EL (cell line): ENCODE measurements at places on chromosomes 3 and 15.

GRCh38 chr15:100986158-100986896, 67.2 kb downstream of the LRRK1 start:
- DNase-seq, result no peak

GRCh38 chr15:43913026-43913780, 86.4 kb downstream of the WDR76 start:
- peak; percentile 99 for DNase-seq

- no peak for DNase-seq
Observed at GRCh38 chr15:25624504-25625177, 185.8 kb upstream of the UBE3A start.

DNA sequence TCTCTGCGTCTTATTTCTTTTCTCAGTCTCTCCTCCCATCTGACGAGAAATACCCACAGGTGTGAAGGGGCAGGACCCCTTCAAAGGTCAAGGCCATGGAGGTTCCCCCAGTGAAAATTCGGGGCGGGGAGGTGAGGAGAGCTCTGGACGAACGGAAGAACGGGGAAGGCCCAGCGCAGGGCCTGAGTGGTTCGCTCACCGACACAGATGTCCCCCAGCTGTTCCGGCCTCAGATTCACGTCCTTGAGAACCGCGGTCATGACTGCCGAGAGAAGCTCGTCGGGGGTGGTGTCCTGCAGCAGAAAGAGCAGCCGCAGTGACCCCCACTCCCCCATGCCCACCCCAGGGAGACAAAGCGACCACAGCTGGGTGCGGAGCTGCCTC, 542 bp downstream of the ACAA1 start:
- DNase-seq, result peak; percentile 48

GRCh38 chr15:91853948-91854638, 585 bp downstream of the SLCO3A1 start:
- peak; percentile 13 for DNase-seq

DNA sequence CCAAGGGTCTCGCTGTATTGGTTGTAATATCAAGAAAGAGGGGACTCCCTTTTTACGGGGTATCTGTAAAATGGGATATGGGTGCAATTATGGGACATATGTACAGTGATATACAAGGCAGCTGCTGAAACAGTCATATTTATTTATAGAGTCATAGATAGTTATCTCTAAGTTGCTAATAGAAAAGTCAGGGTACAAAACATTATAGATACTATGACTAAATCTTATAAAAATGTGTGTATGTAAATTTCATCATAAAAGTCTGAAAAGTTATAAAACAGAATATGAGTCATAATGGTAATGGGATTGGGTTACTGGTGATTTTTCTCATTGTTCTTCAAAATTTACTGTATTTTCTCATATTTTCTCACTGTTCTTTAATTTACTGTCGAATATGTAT, 344.9 kb upstream of the SLCO3A1 start:
- peak; percentile 43 for DNase-seq

- no peak for DNase-seq
Observed at GRCh38 chr3:5638550-5638949, 451.0 kb downstream of the EDEM1 start.

- no peak for DNase-seq
Observed at GRCh38 chr15:67918205-67918861, 78.5 kb upstream of the RNU6-1 start.

GRCh38 chr3:171285287-171285686, 174.9 kb downstream of the TNIK start:
- no peak for DNase-seq

DNA sequence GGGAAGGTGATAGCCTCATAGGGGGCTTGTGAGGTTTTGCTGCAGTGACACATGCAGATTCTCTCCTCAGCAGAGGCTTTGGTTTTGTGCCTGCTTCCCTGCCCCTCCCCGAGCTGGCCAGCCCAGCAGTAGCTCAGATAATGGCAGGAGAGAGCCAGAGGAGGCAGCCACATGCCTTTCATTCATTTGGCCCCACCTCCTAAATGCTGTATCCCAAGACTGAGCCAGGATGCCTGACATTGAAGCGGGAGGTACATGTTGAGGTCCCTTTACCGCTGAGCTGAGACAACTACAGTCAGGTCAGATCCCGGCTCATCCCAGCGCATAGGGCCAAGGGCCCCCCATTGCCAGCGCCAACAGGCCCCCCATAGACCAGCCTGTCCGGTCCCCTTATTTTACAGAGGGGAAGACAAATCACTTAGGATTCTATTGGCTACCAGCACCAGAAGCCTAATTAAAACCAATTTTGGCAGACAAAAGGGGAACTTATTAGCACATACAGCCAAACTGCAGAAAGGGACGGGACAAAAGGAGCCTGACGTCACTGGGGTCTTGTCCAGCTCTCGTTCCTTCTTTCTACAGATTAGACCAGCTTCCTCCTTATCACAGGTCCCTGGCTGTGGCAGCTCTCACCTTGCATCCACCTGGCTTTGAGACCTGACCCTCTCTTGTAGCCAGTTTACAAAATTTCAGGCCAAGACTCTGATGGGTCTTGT, 12.1 kb upstream of the POLG start:
- no peak for DNase-seq

DNA sequence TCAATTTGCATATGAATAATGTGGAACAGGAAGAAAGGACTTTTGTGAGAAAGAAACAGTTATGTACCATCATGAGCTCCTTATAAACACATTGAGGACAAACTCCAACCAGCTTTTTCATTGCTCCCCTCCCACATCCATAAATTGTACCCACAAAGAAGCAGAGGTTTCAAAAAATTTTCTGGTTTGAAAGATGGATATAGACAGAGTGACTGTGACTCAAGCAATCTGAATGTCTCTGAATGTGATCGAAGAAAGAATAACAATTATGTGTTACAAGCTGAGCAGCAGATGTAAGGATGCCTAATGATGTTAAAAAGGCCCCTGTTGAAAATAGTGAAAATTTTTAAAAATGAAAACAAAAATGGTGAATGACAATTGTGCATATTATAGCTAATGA, 127.4 kb downstream of the TFG start:
- DNase-seq, result peak; percentile 23

DNA sequence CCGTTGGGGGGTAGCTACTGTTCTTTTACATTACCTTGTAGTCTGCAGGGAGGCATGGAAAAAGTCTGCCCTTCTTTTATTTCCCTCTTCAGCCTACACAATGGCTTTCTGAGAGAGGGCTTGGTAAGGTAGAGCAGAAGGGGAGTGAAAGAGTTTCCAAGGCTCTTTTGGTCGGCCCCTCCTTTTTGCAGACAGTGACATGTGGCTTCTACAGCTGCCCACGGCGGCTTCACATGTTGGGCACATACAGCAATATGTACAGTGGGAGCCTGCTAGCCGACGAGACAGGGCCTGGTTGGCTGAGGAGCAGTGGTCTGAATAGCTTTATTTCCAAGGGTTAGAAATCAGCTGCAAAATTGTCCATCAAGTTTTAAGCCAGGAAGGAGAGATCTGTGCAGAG, 4.0 kb downstream of the INAFM2 start:
- DNase-seq, result no peak

DNA sequence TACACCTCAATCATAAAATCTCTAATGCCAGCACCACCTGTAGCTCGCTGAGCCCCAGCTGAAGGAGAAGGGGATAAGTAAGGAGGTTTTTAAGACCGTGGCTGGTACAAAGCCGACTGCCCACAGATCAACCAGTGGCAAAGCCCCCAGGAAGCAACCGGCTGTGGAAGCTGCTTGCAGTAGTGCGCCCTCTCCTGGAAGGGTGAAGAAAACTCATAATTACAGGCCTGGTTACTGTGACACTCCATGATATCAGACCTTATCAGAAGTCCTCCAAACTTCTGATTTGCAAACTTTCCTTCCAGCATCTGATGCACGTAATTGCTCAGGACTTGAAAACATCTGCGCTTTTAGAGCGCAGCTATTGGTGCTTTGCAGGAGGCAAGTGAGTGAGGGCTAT, 63.1 kb upstream of the MCTP2 start:
- DNase-seq, result no peak

GRCh38 chr3:71692139-71692538, 33.1 kb downstream of the EIF4E3 start:
- no peak for DNase-seq

DNA sequence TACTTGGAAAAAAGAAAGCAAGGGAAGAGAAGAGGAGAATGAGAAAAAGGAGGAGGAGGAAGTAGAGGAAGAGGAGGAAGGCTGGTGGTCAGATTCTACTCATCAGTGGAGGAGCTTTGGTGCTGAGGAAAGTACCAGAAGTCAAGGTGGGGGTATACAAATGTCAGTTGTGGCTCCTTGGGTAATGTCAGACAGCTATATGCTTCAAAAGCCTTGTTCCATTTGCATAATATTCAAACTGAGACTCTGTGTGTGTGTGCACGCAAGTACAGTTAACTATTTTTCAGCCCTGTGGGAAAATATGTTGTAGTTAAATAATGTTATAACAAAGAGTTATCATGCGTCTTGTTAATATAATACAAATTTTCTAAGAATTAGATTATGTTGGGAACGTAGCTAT, 609.7 kb downstream of the PDCD6IP start:
- no peak for DNase-seq

GRCh38 chr3:152054315-152054714, 180.9 kb downstream of the SUCNR1 start:
- DNase-seq, result no peak

DNA sequence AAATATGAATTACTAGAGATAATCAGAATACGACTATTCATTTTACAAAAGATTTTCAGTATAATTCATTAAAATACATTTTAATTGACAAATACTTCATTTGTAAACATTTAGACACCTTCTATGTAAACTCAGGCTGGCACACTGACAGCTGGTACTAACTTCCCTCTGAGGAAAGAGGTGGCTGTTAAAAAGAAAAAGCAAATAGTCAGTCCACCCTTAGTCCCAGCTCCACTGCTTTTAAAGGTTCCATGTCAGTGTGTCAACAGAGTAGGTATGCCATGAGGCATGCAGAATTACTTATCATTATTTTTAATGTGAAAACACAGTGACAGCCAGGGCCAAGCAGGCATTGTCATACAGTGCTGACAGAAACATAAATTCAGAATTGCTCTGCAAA, 16.1 kb downstream of the TM6SF1 start:
- no peak for DNase-seq

DNA sequence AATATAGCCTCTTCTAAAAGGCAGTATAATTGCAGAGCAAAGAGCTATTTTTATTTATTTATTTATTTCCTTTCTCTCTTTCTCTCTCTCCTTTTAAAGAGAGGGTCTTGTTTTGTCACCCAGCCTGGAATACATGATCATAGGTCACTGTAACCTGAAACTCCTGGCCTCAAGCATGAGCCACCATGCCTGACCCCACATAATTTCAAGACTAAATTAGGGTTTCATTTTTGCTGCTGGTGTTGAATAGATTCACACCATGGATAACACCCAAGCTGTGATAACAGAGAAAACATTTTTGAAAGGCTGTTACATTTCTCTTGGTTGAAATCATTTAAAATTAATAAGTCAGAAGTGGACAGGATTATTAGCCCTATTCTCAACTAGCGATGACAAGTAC, 131.6 kb downstream of the LEKR1 start:
- no peak for DNase-seq

- no peak for DNase-seq
Observed at GRCh38 chr3:31911643-31912042, 69.4 kb downstream of the OSBPL10 start.

- no peak for DNase-seq
Observed at GRCh38 chr15:24919446-24919845, 35.3 kb upstream of the SNRPN start.

GRCh38 chr3:32882603-32883025, 64.8 kb downstream of the TRIM71 start:
- DNase-seq, result no peak

DNA sequence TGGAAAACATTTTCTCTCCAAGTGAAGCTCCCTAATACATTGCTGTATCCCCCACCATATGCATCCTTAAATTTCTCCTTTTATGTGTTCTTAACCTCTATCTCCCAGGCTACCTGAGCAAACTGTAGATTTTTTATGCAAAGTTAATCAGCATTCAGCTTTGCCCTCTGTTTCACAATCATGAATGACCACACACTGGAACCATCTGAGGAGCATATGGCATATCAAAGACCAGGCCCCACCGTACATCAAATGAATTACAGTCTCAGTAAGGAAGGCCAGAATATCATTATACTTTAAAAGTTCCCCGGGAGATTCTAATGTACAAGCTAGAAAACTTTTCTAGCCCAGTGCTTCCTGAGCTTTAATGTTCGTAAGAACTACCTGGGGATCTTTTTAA, 115.5 kb upstream of the NECTIN3 start:
- no peak for DNase-seq

DNA sequence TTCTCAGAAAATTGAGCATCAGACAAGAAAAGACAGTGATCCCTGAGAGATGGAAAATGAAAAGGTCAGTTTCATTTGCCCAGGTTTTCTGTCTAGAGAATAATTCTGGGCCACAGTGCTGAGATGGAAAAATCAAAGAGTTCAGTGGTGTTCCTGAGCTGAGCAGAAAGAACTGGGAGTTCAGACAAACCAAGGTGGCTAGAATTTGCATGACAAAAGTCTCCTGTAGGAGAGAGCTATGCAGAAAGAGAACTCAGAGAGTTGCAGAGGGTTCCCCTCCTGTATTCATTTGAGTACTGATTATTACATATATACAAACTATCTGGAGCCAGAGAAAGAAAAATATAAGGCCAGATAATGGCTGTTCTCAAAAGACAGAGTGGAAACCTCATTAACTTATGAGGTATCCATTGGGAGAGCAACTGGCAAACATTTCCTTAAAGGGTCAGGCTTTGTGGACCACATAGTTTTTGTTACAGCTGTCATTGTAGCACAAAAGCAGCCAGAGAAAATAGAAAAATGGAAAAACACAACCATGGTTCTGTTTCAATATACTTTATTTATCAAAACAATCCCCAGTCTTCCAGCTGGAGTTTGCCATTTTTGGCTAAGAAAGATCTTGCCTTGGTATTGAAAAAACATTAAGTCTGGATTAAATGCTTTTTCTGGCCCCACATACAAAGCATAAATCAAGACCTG, 1004.1 kb downstream of the TBL1XR1 start:
- no peak for DNase-seq

GRCh38 chr3:149199474-149199873, 22.2 kb downstream of the CP start:
- DNase-seq, result peak; percentile 48

DNA sequence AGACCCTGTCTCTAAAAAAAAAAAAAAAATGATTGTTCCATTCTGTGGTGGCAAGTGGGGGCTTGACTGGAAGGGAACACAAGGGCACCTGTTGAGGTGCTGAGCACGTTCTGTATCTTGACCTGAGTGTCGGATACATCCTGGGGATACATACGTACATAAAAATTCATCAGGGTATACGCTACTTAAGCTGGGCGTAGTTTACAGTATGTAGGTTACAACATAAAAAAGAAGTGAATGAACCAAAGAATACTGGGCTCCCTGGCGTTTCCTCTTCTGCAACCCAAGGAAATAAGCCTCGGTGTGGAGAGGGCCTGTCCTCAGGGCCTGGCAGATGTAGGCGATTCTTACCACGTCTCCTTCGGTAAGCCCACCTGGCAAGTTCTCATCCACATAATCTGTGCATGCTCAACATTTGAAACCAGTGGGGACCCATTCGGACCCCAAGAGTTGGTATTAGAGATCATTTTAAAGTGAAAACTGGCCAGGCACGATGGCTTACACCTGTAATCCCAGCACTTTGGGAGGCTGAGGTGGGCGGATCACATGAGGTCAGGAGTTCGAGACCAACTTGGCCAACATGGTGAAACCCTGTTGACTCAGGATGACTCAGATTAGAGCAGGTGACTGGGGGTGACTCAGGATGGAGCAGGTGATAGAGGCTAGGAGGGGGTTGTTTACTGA, 5.1 kb upstream of the MUC20 start:
- no peak for DNase-seq
